ENCODE measurements at places on chromosomes 1 and 21. TPM values are rescaled to one million over a fixed set of nuclear protein-coding genes. Genes with fewer than 3 reads are reported as not detected.

Gene RPAP2
- 33.5 TPM for total RNA-seq

Gene TSPAN2
- 1.2 TPM for total RNA-seq

Gene F5
- total RNA-seq = 88.5 TPM

Gene C8B
- not detected for total RNA-seq

Measured in activated CD8-positive, alpha-beta memory T cell treated with anti-CD3 and anti-CD28 coated beads for 36 hours (primary cell).